ENCODE measurements at places on chromosomes 5 and 9.

DNA sequence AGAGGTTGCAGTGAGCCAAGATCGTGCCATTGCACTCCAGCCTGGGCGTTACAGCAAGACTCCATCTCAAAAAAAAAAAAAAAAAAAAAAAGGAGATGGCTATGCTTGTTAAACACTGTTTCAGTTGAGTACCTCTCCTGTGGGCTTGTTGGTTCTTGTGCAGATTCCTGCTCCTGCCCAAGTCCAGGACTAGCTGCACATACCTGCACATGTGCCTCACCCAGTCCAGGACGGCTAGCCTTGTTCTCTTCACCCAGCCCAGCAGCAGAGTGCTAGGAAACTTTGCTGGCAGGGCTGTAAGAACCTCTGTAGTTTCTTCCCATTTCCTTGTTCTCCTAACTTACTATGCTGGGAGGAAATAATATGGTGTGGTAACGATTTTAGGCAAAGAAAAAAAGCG lies 234.1 kb upstream of the DMRT1 start:
- no peak for DNase-seq

DNA sequence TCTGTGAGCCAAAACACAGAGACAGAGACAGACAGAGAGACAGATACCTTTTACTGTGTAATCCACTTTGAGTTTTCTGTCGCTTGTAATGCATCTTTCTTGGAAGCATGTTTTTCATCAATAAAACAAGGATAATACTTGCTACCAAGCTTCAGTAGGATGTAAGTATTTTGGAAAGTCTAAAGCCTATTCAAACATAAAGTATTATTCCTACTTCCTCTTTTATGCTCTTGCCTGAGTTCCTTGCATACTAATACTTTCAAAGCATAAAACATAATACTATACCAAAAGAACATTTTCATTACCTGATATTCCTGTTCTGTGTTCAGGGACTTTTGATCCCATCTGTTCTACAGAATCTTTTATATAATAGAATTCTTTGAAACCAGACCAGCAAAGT lies 64.5 kb upstream of the SLC30A5 start:
- DNase-seq, result no peak

DNA sequence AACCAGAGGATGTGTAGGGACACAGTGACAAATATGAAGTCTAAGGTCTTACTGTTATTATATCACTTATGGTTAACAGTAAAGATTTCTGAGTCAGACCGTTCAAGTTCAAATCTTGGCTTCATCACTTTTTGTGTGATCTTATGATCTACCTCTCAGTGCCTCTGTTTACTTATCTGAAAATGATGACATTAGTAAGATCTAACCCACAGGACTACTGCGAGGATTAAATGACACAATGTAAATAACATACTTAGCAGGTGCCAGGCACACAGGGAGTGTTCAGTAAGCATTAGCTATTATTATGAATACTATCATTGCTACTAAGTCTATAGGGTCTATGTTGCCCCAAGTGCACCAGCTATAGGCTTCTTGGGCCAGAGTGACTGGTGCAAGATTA lies 2.0 kb downstream of the IRF1 start:
- no peak for DNase-seq

DNA sequence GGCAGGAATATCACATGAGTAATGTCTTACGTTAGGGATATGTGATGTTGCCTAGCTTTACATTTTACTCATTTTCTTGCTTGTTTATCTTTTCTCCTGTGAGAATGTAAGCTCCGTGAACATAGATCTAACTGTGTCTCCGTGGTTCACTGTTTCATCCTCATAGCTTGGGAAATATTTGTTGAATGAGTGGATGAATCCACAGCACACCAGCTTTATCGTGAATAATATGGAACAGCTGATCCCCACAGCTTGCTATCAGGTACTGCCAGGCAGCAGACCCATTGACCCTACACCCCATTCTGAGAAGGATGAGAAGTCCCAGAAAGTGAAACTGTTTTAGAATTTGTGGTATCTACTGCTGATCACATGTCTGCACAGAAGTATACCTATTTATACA lies 106.8 kb upstream of the FBN2 start:
- no peak for DNase-seq

DNA sequence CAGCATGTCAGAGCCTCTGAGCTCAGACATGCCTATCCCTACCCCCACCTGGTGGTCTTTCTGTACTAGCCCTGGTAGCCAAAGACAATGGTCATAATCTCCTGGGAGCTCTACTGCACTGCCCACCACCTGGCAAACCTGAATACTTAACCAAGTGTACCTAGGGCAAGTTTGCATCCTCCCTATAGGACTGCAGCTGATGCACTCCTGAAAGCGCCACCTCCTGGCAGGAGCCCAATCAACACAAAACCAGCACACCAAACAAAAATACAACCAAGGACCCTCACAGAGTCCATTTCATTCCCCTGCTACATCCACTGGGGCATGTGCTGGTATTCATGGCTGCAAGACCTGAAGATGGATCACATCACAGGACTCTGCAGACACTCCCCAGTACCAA lies 14.8 kb upstream of the FAM174A start:
- DNase-seq, result no peak

DNA sequence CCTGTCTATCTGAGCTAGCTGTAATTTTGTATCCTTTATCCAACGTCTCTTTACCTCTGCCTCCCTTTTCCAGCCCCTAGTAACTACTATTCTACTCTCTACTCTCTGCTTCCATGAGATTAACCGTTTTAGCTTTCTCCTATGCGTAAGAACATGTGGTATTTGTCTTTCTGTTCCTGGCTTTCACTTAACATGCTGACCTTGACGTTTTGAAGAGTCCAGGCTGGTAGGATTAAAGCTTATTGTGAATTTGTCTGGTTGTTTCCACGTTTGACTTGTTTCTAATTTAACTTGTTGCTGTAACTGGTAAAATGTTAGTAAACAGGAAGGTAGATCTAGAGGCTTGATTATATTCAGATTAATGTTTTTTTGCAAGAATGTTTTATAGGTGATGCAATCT lies 385.3 kb downstream of the PSAT1 start:
- no peak for DNase-seq

- no peak for DNase-seq
Observed at GRCh38 chr5:109223531-109223930, 186.2 kb downstream of the PJA2 start.

GRCh38 chr9:125743682-125744428 lies 3.3 kb upstream of the PBX3 start:
- DNase-seq, result no peak

DNA sequence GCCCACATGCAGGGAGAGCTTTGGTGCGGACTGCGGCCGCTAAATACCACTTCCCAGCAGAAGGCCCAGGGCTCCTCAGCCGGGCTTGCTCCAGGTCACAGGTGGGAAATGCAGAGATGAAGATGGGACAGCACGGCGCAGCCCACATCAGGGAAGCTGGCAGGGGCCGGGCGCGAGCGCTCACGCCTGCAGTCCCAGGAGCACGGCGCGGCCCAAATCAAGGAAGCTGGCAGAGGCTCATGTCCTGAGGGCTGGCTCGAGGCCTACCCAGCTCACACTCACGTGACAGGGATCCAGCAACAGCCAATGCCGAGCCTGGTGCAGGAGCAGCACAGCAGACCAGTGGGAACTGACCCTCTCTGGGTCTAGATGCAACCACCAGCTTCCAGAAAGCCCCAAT lies 16.3 kb downstream of the LPCAT1 start:
- DNase-seq, result no peak

DNA sequence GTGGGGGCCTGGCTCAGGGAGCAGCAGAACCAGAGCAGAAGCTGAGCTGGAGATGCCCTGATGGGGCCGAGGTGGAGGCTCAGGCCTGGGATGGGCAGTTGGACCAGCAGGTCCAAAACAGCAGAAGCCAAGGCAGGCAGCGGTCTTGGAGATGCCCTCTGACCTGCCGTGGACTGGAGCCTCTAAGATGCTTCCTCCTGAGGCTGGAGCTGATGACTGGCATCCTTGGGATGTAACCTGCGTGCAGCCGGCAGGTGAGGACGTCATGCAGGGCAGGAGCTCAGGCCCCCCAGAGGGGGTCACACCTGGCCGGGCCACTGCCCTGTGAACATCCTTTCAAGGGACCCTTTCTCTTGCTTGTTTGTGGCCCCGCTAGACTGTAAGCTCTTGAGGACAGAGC lies 162.0 kb downstream of the RGS3 start:
- no peak for DNase-seq

DNA sequence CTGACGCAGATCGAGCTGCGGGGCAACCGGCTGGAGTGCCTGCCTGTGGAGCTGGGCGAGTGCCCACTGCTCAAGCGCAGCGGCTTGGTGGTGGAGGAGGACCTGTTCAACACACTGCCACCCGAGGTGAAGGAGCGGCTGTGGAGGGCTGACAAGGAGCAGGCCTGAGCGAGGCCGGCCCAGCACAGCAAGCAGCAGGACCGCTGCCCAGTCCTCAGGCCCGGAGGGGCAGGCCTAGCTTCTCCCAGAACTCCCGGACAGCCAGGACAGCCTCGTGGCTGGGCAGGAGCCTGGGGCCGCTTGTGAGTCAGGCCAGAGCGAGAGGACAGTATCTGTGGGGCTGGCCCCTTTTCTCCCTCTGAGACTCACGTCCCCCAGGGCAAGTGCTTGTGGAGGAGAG lies 4.6 kb upstream of the PHYHD1 start:
- no peak for DNase-seq

- DNase-seq, result no peak
Observed at GRCh38 chr5:95406426-95407090, 15.4 kb downstream of the FAM81B start.

DNA sequence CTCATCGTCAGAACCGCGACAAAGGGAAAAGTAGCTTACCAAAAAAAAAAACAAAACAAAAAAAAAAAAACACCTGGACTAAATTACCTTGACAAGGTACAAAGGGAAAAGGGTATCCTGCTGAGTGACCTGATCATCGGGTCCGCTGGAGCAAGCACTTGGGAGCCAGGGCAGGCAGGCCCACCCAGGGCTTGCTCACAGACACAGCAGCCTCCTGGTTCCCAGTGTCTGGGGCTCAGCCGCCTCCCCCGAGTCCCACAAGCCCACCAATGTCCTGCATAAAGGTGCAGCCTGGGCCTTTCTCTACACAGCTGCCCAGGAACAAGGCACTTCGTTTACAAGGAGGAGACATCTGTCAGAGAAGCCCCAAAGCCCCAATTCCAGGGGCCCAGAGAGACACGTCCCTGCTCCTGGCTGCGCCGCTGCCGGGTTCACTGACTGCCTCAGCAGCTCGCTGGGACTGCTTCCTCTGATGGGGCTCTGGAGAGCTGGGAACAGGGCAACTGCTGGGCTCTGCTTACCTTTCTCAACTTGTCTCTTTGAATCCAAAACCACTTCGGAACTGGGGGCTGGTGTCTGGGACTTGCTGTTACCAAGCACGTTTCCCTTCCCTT lies 63.4 kb downstream of the GOLM1 start:
- DNase-seq, result no peak

DNA sequence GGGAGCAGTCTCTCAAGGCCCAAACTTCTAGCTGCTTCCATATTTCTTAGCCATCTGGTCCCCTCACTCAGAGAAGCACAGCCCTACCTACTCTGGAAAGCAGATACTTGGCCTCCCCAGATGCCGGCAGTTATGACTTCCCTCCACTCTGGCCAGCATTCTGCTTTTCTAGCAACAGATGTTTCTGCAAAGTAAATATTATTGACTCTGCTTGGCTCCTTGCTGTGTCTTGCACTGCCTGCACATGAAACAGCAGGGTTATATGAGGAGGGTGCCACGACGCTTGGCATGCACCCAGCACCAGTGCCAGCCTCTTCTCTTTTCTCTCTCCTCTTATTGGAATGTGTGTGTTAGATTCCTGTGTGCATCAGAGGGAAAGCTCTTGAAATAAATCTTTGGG lies 99.7 kb downstream of the ARHGAP26 start:
- DNase-seq, result no peak

GRCh38 chr9:33117306-33117705 lies 40.8 kb upstream of the SMU1 start:
- no peak for DNase-seq

- no peak for DNase-seq
Observed at GRCh38 chr9:83477571-83477970, 60.6 kb downstream of the FRMD3 start.

GRCh38 chr5:80194468-80194867 lies 61.4 kb downstream of the SERINC5 start:
- no peak for DNase-seq

GRCh38 chr9:17875886-17876285 lies 297.0 kb downstream of the SH3GL2 start:
- DNase-seq, result no peak

- no peak for DNase-seq
Observed at GRCh38 chr5:17769277-17769676, 135.0 kb downstream of the TAF11L14 start.

GRCh38 chr9:125240649-125240999 lies 519 bp downstream of the HSPA5 start:
- DNase-seq, result no peak

DNA sequence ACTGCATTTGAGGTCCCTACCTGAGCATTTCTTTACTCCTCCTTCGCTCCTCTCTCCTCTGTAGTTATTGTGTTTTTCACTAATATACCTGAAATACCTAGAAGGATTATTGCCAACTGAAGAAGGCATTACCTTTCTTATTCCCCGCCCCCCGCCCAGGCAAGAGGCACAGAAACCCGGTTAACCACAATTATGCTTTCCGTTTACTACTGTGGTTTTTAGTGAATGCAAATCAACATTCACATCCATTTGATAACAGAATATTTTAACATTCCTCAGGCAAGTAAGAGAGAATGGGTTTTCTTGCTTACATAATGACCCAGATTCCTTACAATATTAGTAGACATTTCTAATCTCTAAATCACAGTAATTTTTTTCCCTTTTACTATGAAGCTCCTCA lies 136.9 kb downstream of the PCSK5 start:
- DNase-seq, result no peak

- no peak for DNase-seq
Observed at GRCh38 chr5:169636477-169637084, 494 bp upstream of the DOCK2 start.

DNA sequence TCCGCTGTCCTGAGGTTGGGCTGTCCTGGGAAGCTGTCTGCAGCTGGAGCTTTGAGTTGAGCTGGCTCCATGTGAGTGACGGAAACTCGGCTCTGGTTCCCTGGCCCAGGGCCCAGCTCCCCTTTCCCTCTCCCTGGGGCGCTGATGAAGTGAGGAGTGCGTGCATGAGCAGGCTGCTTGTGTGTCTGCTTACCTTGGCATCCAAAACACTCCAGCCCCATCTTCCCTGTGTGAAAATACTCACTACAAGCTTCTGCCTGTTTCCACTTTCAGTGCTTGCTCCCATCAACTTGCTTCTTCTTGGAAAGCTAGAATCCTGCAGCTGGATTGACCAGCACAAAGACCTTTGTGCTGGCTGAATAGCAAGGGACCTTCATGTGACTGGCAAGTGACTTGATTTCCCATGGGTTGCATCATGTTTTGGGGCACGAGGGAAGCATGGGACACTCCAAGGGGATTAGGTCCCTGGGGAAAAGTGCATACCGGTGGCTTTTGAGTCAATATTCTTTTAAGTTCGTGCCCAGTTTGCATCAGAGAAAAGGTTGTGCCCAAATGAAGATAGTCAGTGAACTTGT lies 198.1 kb downstream of the GADD45G start:
- DNase-seq, result no peak

GRCh38 chr5:113089653-113090335 lies 113.2 kb downstream of the DCP2 start:
- DNase-seq, result no peak

Data from GM12878 (cell line).